Stimulated activated CD8-positive, alpha-beta memory T cell treated with anti-CD3 and anti-CD28 coated beads, Interleukin-7, amount 100 ng/mL, for 4 hours (primary cell): ENCODE measurements at places on chromosomes 5 and 9.
A peak's percentile ranks its signal among the peaks of the same experiment; 100 is the strongest.

DNA sequence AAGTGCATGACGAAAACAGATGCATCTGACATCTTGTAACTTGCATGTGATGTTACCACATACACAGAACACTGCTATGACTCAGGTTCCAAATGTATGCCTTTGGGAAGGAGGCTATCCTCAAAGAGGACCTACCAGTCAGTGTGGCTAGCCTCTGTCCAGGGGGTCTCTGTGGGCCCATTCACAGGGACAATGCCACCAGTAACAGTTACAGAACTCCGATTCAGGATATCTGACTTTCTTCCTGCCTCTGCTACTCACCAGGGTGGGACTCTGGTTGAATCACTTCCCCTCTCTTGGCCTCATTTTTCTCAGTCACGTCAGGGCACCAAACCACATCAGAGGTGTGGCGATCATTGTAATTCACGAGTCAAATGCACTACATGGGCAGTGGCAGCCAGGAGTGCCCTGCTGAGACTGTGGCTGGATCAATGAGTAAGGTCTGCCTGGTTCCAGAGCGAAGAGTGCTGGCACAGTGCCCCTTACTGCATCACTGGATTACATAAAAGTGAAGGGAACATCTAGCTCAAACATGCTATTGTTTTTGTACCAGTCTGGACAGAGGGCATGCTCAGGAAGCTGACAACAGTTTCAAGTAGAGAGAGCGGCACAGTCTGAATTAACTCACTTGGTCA, 13.2 kb downstream of the ATOX1 start:
- peak; percentile 34 for DNase-seq

GRCh38 chr9:110064803-110065202, 143.2 kb downstream of the C9orf152 start:
- DNase-seq, result no peak

DNA sequence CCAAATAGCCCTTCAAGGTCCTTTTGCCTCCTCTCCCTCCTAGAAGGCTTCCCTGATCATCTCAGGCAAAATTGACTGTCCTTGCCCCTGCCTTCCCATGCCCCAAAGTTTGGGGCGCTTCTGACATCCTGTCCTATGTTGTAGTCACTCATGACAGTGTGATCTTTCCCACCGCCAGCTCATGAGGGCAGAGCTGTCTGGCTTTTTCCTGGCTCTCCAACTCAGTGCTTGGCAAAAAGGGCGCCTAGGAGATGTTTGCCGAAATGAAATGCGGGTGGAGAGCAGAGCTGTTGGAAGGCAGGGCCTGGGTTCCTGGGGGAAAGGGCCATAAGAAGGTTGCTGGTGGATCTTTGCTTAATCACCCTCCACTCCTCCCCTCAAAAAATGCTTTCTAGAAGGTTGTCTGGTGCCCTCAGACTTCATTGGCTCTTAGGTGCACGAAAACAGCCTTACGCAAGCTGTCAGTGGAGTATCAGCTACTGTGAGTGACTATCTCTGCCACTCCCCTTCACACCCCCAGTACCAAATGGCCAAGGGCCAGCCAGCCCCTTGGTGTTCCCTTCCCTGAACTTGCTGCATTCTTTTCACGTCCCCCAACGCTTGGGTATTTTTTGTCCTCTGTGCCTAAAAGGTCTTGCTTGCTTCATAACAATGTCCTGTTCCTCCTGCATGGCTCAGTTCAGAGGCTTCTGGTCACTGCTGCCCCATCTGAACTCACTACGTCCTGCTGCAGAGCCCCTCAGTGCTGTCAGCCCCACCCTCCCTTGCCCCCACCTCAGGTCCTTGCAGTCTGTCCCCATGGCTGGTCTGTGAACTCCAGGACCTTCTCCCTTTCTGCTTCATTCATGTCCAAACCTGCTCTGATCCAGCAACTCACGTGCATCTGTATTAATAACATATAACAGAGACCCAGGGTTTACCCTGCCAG, 2.6 kb upstream of the SLC25A51 start:
- no peak for DNase-seq

- no peak for DNase-seq
Observed at GRCh38 chr5:158725297-158725851, 374.3 kb downstream of the EBF1 start.

GRCh38 chr9:129860653-129861446, 25.6 kb downstream of the USP20 start:
- DNase-seq, result no peak

- DNase-seq, result no peak
Observed at GRCh38 chr5:179767496-179768100, 26.2 kb upstream of the LTC4S start.
